Upper lobe of left lung (tissue), 6 donors: ENCODE measurements at places on chromosomes 12 and 14.

GRCh38 chr14:75806352-75806832 is 145.3 kb downstream of the TTLL5 start:
- DNase-seq: no peak

DNA sequence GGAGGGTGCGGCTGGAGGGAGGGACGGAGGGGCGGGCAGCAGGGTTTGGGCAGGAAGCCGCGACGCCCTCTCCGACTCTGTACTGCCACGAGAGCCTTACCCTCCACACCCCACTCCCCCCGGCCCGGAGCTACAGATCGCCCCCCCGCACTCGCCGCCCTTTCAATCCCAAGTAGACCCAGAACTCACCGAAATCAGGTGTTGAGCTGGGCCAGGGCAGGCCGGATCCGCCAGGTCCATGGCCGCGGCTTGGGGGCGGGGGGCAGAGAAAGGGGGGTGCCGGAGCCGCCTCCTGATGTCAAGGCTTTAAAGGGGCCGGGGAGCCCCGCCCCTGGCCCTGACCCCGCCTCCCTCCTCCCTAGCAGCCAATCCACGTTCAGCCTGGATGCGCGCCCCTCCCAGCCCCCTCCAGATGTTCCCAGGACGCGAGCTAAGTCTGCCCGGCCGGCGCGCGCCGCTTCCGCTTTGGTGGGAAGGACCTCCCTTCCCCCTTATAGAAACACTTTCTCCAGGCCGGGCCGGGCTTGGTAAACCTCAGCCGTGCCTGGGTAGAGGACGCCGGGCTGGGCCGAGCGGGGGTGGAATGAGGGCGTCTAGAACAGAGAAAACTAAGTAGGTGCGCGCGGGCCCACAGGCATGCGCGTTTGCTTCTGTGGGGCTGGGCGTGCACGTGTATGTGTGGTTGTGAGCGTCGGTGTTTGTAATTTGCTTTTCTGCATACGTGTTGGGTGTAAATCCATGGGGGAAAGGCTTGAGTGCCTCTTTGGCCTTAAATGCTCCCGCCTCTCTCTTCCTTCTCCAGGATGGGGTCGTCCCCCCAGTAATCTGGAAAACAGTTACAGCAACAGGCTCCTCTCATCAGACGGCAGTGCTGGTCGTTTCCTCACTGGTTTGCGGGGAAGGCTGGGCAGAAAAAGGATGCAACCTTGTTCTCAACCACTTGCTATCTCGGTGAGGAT is at the start of gene NCKAP5L:
NCKAP5L (minus strand) TSS at position 281 of the 959 bp plus-strand sequence. CDS start 24,369 bp downstream, outside the sequence.
- DNase-seq: peak; percentile 99

- no peak for DNase-seq
Measured at GRCh38 chr12:110532644-110533043, 30.5 kb downstream of the RAD9B start.

GRCh38 chr12:32926963-32927362 is 30.4 kb upstream of the PKP2 start:
- DNase-seq: no peak

DNA sequence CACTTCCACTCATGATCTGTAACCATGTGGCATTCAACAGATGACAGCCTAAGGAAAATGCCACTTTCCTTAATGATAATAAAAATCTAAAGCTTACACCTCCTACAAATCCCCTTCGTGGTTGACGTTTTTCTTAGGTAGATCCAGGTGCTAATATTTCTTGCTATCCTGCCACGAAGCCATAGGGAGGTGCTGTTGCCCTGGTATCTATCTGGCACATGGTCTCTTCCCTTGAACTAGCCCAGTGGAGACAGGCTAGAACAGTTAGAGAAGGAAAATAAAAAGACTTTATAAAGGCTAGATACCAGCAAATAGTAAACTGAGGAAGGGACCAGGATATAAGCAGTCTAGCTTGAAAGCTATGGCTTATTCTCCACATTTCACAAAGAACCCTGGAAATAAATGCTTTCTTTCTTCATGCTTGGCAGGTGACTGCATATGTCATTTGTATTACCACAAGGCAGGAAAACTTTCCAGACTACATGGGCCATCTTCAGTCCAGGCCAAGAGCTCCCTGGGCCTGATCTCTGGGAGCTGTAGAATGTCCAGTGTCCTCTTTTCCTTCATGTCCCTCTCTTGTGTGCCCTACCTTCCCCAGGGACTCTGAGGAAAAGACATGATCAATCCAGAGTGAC is 15.3 kb downstream of the SPIC start:
- peak; percentile 53 for DNase-seq

GRCh38 chr12:113709456-113709855 is 237.8 kb upstream of the LHX5 start:
- no peak for DNase-seq

GRCh38 chr12:117226505-117226904 is 36.2 kb upstream of the FBXO21 start:
- DNase-seq: no peak

GRCh38 chr14:21498540-21499526 is 12.3 kb downstream of the METTL3 start:
- no peak for DNase-seq

DNA sequence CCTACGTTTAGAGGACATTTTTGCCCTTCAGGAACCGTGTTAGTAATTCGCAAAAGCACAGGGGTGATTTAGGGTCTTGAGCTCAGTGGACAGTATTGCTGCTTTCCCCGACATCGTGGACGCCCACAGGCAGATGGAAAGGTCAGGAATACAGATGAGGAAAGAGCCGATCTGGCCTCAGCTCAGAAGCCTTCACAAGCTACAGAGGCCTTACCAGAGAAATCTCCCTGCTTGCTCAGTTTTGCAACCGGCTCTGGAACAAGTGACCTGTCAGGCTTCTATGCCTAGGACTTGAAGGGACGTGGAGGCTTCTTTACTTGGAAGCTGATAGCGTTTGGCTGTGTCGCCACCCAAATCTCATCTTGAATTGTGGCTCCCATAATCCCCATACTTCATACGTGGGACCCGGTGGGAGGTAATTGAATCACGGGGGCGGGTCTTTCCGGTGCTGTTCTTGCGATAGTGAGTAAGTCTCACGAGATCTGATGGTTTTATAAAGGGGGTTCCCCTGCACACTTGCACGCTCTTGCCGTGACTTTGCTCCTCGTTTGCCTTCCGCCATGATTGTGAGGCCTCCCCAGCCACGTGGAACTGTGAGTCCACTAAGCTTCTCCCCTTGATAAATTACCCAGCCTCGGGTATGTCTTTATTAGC is 332.5 kb downstream of the MED13L start:
- DNase-seq: no peak

GRCh38 chr14:66514213-66514612 is 6.3 kb downstream of the GPHN start:
- no peak for DNase-seq

GRCh38 chr14:54570631-54571415 is 3.9 kb downstream of the SAMD4A start:
- no peak for DNase-seq

DNA sequence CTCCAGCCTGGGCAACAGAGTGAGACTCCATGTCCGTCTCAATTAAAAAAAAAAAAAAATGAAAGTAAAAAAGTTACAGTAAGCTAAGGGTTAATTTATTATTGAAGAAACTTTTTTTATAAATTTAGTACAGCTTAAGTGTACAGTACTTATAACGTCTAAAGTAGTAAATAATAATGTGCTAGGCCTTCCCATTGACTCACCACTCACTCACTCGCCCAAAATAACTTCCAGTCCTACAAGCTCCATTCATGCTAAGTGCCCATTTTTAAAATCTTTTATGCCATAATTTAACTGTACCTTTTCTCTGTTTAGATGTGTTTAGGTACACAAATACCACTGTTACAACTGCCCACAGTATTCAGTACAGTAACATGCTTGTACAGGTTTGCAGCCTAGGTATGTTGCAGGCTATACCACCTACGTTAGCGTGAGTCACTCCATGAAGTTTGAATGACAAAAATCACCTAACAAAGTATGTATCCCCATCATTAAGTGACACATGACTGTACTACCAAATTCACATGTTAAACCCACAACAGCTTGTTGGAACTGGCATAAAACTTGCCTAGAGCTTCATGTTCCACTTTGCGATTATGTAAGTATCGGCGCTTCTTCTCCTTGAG is 10.7 kb downstream of the KANSL2 start:
- no peak for DNase-seq

- no peak for DNase-seq
Measured at GRCh38 chr12:2290091-2290490, 237.3 kb downstream of the CACNA1C start.

GRCh38 chr14:33669111-33669510 is 281.8 kb downstream of the EGLN3 start:
- DNase-seq: no peak

DNA sequence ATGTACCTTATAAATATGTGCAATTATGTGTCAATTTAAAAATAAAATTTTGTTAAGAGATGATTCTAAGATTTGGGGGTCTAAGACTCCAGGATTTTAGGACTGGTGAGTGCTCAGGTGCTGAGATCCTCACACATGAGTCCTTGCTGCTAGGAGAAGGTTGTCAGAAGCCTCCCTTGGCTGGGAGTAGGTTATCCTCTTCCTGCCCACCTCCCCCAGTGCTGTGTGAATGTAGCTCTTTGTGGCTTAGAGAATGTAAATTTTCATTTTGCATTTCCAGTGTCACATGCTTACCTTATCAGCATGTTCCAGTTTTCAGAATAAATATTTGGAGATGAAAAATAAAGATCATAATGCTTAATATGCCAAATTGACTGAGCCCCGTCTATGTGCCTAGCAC is 114.2 kb upstream of the MDM1 start:
- no peak for DNase-seq

DNA sequence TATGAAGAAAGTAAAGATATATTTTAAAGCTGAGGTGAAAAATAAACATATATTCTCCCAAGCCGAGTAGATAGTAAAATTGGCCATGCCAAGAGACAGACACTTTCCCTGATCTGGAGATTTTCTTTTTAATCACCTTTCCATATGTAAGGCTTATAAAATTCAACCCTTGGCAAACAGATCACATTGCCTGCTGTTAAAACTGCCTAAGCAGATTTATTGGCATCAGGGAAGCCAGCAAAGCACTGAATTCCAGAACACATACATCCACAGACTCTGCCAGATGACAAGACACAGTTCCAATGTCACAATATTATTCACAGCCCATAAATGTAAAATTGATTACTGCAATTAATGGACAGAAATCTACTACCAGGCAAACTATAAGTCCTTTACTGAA is 78.2 kb upstream of the GARIN2 start:
- no peak for DNase-seq

DNA sequence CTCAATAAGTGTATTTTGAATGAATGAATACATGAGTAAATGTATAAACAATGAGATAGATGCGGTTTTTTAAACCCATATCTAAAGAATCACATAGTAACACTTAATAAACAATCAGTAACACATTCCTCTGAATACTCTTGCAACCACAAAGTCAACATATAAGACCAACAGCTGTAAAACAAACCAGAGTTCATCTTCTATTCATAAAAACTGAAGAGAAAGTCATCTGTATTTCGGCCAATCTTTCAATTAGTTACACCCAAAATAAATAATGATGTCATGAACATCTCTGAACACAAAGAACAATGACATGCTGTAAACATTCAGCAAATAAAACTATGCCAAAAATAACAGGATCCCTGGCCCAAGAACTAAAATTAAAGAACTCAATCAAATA is 47.2 kb downstream of the ARMH4 start:
- DNase-seq: no peak

- no peak for DNase-seq
Measured at GRCh38 chr14:29311983-29312382, 545.4 kb downstream of the FOXG1 start.

GRCh38 chr14:68312884-68313610 is 479.8 kb downstream of the ZFP36L1 start:
- DNase-seq: no peak

DNA sequence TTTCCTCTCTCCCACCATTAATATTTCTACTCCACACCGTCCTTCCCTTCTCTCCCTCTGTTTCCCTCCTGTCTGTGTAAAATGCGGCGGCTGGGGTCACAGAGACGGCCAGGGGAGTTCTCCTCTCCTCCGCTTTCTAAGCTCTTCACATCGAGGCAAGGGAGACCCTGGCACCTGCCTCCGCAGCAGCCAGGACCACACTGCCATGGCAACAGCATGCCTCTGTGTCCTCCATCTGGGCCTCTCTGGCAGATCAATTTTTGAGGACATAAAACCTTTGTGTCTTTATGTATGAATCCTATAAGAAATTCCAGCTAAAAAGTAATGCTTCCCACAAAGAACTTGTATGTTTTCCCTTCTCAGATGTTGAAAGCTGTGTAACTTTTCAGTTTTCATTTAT is 41.4 kb downstream of the DYRK4 start:
- peak; percentile 12 for DNase-seq

GRCh38 chr14:53389202-53389601 is 236.1 kb upstream of the DDHD1 start:
- DNase-seq: no peak

DNA sequence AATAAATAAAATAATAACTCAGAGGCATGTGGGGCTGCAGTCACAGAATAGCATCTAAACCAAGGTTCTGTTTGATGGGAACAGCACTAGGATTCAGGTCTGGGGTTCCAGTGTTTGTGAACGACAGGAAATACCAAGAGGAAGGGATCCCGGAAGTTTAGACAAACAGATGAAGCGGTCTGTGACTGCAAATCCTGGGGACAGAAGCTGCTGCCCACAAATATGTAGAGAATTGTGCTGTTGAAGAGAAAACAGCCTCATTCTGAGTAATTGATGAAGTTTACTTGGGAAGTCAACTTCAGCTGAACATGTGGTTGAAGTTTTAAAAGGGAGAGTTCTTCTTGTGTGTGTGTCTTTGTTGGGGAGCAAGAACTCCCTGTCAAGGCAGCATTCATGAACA is 98.4 kb upstream of the TBX5 start:
- DNase-seq: no peak

DNA sequence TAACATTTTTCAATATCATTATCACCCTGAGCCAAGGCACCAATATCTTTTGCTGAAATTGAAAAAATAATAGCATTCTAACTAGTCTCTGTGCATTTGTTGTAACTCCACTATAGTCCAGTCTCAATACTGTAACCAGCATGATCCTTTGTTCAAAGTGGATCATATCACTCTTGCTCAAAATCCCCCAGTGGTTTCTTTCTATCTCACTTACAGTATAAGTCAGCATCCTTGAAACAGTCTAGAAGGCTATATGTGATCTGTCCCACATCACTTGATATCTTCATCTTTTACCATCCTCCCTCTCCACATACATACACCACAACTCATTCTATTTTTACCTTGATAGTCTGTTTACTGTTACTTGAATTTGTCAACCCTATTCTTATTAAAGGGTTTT is 435.7 kb downstream of the CCER1 start:
- DNase-seq: no peak

DNA sequence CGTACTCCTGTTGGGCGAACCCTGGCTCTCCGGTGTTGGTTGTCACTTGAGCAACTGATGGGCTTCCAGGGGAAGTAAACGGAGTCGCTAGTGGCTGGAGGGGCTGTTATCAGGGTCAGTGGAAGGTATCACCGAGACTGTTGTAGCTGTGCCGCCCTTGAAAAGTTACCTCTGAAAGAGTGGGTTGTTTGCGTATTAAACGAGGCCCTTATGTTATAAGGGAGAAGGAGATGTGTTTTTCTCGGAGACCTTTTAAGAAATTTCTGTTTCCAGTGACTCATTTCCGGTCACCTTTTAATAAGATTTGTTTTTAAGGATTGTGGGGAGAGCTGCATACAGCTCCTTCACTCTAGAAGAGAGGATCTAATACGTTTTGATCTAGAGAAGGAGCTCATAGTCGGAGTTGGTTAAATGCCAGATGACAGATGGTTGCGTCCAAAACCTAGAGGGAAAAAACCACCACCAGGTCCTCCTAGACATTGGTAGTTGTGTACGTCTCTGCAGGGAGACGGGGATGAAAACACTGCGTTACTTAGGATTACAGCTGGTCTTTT is 750 bp upstream of the DBX2 start:
- DNase-seq: no peak
